ENCODE measurements at places on chromosomes 6 and 20. TPM values are rescaled to one million over a fixed set of nuclear protein-coding genes. Genes with fewer than 3 reads are reported as not detected.

IL17F gene
- total RNA-seq = 7.4 TPM

SERINC1 gene
- total RNA-seq = 61.0 TPM

FKBP1C gene
- 0.67 TPM for total RNA-seq

GRCh38 chr20:1930165-1930564 lies 35.0 kb downstream of the SIRPA start:
- no peaks in the 10 kb centered on the region for H3K36me3 ChIP-seq
- H3K27me3 ChIP-seq = peaks cover 8% of the 10 kb centered on the region
- no peak overlapping the region for H3K4me3 ChIP-seq
- no peak overlapping the region for H3K27ac ChIP-seq
- no peak for DNase-seq
- H3K4me1 ChIP-seq = no peaks in the 10 kb centered on the region

GRCh38 chr20:16904751-16905150 lies 156.6 kb downstream of the OTOR start:
- H3K4me1 ChIP-seq = no peaks in the 10 kb centered on the region
- no peaks in the 10 kb centered on the region for H3K27me3 ChIP-seq
- DNase-seq = no peak
- no peak overlapping the region for H3K27ac ChIP-seq
- no peak overlapping the region for H3K4me3 ChIP-seq
- H3K36me3 ChIP-seq = no peaks in the 10 kb centered on the region

GRCh38 chr20:11094196-11094595 lies 420.4 kb upstream of the JAG1 start:
- no peaks in the 10 kb centered on the region for H3K36me3 ChIP-seq
- H3K27ac ChIP-seq = no peak overlapping the region
- H3K4me1 ChIP-seq = no peaks in the 10 kb centered on the region
- H3K27me3 ChIP-seq = no peaks in the 10 kb centered on the region

DNA sequence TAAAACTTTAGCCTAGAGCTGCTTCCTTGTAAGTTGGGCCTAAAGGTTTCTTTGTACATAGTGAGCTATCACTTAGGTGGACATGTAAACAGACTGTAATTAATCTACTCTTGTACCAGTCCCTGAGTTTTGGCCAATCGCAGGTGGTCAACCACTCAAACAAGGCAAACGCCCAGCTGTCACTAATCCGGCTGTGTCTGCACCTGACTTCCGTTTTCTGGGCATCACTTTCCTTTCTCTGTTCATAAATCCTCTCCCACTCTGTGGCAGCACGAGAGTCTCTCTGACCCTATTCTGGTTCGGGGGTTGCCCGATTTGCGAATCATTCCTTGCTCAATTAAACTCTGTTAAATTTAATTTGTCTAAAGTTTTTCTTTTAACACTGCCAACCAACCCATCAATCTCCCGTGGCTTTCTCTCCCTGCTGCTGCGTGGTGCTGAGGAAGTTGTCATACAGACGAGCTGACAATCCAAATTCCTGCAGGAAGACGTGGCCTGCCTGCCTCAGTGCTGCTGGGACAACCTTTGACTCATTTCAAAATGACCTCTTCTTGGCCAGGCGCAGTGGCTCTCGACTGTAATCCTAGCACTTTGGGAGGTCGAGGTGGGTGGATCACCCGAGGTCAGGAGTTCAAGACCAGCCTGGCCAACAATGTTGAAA lies 206.3 kb downstream of the QKI start:
- H3K27ac ChIP-seq = no peak overlapping the region
- no peaks in the 10 kb centered on the region for H3K36me3 ChIP-seq
- no peak for DNase-seq

- no peaks in the 10 kb centered on the region for H3K4me1 ChIP-seq
- H3K36me3 ChIP-seq = no peaks in the 10 kb centered on the region
- H3K4me3 ChIP-seq = no peak overlapping the region
- no peak overlapping the region for H3K27ac ChIP-seq
- no peak for DNase-seq
Measured at GRCh38 chr6:93801101-93801847, 381.9 kb upstream of the EPHA7 start.

Data from activated CD4-positive, alpha-beta T cell treated with anti-CD3 and anti-CD28 coated beads, Interleukin-2, amount 10 ng/mL, durations not matched to agents 7 days and 5 days (primary cell).